ENCODE measurements at places on chromosomes 12 and 14.

- DNase-seq: no peak
Observed at GRCh38 chr14:65100922-65101541, 1.3 kb downstream of the MAX start.

GRCh38 chr12:103586791-103587370 is at the start of gene STAB2:
Gene STAB2, plus strand, starts transcription at chr12:103587273. Its CDS starts 204 bp downstream, at chr12:103587477.
- DNase-seq: no peak

DNA sequence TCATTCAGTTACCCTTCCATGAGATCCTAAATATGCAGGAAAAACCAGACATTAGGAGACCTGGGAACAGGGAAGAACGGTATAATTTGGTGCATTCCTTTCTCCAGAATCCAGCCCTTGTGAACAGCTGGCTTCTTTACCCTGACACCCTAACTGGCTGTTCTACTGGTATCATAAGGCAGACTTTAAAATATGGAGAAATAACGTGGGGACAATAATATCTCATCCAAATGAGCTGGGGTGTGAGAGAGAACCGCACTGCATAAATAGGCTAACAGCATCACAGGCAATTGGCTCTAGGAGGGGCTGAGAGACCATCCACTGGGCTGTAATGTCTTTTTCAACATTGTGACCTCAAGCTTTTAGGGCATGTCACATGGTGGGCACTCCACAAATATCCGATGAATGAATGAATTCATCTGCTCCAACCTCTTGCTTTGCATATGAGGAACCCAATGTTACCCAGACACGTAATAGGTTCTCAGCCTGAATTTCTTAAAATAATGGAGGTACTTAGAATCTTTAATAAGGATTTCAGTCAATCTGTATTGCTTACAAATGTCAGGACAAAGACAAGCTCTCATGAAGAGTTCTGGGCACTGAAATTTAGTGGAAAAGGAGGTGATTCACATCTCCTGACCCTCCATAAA is 157.9 kb downstream of the SAMD4A start:
- DNase-seq: no peak

- no peak for DNase-seq
Observed at GRCh38 chr12:80708975-80709328, 1.5 kb downstream of the MYF6 start.

Measured in cerebellar nuclear complex (tissue), 1 donor.